ENCODE measurements at places on chromosomes 7 and 10. TPM values are rescaled to one million over a fixed set of nuclear protein-coding genes. Genes with fewer than 3 reads are reported as not detected.

RBP3 gene
- total RNA-seq: not detected

EMX2 gene
- total RNA-seq: not detected

AS3MT gene
- total RNA-seq: 1.1 TPM

KIF5B gene
- total RNA-seq: 140 TPM

FFAR4 gene
- total RNA-seq: not detected

BLNK gene
- not detected for total RNA-seq

CCL24 gene
- not detected for total RNA-seq

COL26A1 gene
- total RNA-seq: not detected

OR2A1 gene
- not detected for total RNA-seq

OSBPL3 gene
- 12.6 TPM for total RNA-seq

PNLIPRP3 gene
- not detected for total RNA-seq

VSTM4 gene
- total RNA-seq: 0.25 TPM

NPSR1 gene
- total RNA-seq: not detected

ZNF425 gene
- 1.3 TPM for total RNA-seq

ATOH7 gene
- not detected for total RNA-seq
